ENCODE measurements at places on chromosomes 12 and 14.
A peak's percentile ranks its signal among the peaks of the same experiment; 100 is the strongest.

GRCh38 chr14:103000291-103000921 lies 56.9 kb downstream of the CDC42BPB start:
- no peaks in the 10 kb centered on the region for H3K4me1 ChIP-seq
- H3K27ac ChIP-seq: no peak overlapping the region
- no peak for DNase-seq
- no peaks in the 10 kb centered on the region for H3K36me3 ChIP-seq

DNA sequence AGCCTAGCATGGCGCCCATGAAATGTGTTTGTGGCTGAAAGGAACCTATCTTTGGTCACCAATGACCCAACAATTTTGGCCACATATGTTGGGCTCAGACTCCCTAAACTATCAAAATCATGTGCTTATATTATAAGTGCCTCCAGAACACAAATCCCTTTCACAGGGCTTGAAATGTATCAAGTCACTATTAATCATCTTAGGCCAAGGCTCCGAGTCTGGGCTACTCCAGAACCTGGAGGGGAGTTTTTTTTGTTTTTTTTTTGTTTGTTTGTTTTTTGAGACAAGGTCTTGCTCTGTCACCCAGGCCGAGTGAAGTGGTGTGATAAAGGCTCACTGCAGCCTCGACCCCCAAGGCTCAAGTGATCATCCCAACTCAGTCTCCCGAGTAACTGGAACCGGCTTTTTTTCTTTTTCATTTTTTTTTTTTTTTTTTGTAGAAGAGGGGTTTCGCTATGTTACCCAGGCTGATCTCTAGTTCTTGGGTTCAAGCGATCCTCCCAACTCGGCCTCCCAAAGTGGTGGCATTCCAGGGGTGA lies 989 bp upstream of the DRAM1 start:
- no peaks in the 10 kb centered on the region for H3K36me3 ChIP-seq
- peak overlapping the region; percentile 89 for H3K4me3 ChIP-seq
- H3K27ac ChIP-seq: peak overlapping the region; percentile 96
- H3K4me1 ChIP-seq: no peaks in the 10 kb centered on the region
- no peaks in the 10 kb centered on the region for H3K27me3 ChIP-seq
- DNase-seq: no peak

GRCh38 chr14:56358275-56358674 lies 221.3 kb upstream of the TMEM260 start:
- H3K27ac ChIP-seq: no peak overlapping the region
- no peaks in the 10 kb centered on the region for H3K36me3 ChIP-seq
- H3K4me1 ChIP-seq: no peaks in the 10 kb centered on the region
- no peaks in the 10 kb centered on the region for H3K27me3 ChIP-seq

GRCh38 chr14:99590746-99591555 lies 13.1 kb downstream of the CCDC85C start:
- H3K27me3 ChIP-seq: no peaks in the 10 kb centered on the region
- peaks cover 40% of the 10 kb centered on the region for H3K4me1 ChIP-seq
- no peak overlapping the region for H3K4me3 ChIP-seq
- H3K27ac ChIP-seq: peak overlapping the region; percentile 69
- peak; percentile 26 for DNase-seq

GRCh38 chr14:53569446-53569845 lies 387.2 kb downstream of the BMP4 start:
- no peaks in the 10 kb centered on the region for H3K4me1 ChIP-seq
- H3K27ac ChIP-seq: no peak overlapping the region
- H3K36me3 ChIP-seq: no peaks in the 10 kb centered on the region
- H3K27me3 ChIP-seq: no peaks in the 10 kb centered on the region
- no peak overlapping the region for H3K4me3 ChIP-seq

DNA sequence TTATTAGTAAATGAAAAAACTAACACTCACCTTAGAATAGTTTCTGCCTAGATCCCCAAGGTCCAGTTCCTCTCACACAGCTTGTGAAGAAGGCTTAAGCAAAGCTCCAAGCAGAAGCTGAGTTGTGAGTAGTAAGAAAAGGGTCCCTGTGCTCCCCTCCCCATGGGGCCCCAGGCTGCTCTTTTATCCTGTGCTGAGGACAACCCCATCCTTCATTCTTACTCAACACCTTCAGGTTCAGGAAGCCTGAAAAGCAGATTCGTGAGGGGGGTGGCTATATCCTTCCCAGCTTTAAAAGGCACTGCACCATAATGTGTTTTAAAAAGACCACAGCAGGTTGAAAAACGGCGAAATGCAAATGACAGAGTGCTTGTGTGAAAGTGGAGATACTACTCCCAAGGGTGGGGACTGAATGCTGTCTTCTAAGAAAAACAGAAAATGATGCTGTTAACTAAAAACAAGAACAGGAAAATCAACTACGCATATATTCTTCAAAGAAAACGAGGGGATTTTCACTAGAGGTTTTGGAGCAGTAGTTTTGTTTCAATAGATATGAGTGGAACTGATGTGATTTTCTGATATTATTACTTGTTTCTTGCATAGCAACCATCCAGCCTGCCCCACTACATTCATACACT lies 182.7 kb downstream of the KTN1 start:
- no peaks in the 10 kb centered on the region for H3K36me3 ChIP-seq
- DNase-seq: no peak
- no peaks in the 10 kb centered on the region for H3K4me1 ChIP-seq
- H3K4me3 ChIP-seq: no peak overlapping the region

GRCh38 chr12:42039176-42039575 lies 105.5 kb downstream of the GXYLT1 start:
- no peak overlapping the region for H3K4me3 ChIP-seq
- DNase-seq: no peak
- no peaks in the 10 kb centered on the region for H3K36me3 ChIP-seq
- H3K27me3 ChIP-seq: no peaks in the 10 kb centered on the region

GRCh38 chr12:57355734-57356133 lies 75.1 kb downstream of the R3HDM2 start:
- H3K27me3 ChIP-seq: no peaks in the 10 kb centered on the region
- H3K4me1 ChIP-seq: no peaks in the 10 kb centered on the region
- DNase-seq: no peak
- H3K4me3 ChIP-seq: no peak overlapping the region
- H3K36me3 ChIP-seq: no peaks in the 10 kb centered on the region

GRCh38 chr14:93113678-93114067 lies 2.1 kb downstream of the ITPK1 start:
- no peaks in the 10 kb centered on the region for H3K36me3 ChIP-seq
- no peaks in the 10 kb centered on the region for H3K4me1 ChIP-seq
- DNase-seq: no peak
- H3K4me3 ChIP-seq: peak overlapping the region; percentile 81
- H3K27me3 ChIP-seq: no peaks in the 10 kb centered on the region

- no peak overlapping the region for H3K27ac ChIP-seq
- H3K4me1 ChIP-seq: no peaks in the 10 kb centered on the region
- no peak for DNase-seq
- no peak overlapping the region for H3K4me3 ChIP-seq
- H3K36me3 ChIP-seq: no peaks in the 10 kb centered on the region
Measured at GRCh38 chr12:29230800-29231560, 81.9 kb downstream of the FAR2 start.

- no peak overlapping the region for H3K27ac ChIP-seq
- H3K27me3 ChIP-seq: no peaks in the 10 kb centered on the region
- no peaks in the 10 kb centered on the region for H3K36me3 ChIP-seq
- no peak overlapping the region for H3K4me3 ChIP-seq
- H3K4me1 ChIP-seq: no peaks in the 10 kb centered on the region
Measured at GRCh38 chr12:8446642-8447547, 8.9 kb upstream of the CLEC6A start.

DNA sequence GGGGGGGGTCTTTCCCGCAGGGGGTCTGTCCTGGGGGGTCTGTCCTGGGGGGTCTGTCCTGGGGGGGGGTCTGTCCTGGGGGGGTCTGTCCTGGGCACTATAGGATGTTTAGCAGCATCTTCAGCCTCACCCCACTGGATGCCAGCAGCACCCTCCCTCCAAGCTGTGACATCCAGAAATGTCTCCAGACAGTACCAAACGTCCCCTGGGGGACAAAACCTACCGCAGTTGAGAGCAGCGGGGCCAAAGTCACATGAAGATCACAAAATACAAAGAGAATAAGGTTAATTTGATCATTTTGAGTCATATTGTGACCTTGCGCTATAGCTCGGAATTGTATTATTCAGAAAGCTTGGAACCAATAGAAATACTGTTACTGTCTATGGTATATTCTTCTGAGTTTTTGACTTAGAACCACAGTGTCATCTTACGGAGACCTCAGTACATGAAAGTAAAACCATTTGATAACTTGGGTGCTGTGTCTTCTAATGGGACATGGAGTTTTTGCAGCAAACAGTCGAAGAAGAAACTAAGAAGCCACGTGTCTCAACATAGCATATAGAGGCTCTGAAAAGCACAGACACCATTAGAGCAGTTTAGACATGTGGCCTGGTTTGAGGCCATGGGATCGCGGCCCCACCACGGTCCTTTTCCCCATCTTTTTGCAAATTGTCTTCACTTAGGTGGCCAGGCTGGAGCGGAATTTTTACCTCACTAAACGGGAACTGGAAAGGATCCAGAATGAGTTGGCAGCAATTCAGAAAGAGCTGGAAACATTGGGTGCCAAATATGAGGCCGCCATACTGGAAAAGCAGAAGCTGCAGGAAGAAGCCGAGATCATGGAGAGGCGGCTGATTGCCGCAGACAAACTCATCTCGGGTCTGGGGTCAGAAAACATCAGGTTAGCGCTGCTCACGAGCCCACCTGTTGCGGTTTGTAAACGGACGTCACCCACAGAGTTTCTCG lies 59.9 kb downstream of the CCDC92 start:
- H3K36me3 ChIP-seq: no peaks in the 10 kb centered on the region
- no peaks in the 10 kb centered on the region for H3K4me1 ChIP-seq
- no peak for DNase-seq
- H3K4me3 ChIP-seq: no peak overlapping the region

DNA sequence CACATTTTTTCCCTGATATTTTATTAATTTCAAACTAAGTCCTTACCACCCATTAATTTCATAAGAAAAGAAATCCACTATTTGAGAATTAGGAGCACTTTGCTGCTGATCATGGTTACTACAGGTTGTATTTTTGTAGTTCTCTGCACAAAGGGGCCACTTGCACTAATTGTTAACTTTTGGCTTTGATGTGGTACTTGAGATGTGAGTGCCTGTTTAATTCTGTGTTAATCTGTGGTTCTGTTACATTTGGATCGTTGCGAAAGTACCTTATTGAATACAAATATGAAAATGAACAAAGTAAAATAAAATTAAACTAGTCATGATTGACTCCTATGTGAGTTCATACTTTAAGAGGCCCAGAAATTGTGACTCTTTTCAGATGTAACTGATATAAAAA lies 374.9 kb upstream of the RGS6 start:
- H3K27me3 ChIP-seq: no peaks in the 10 kb centered on the region
- no peak overlapping the region for H3K4me3 ChIP-seq
- no peaks in the 10 kb centered on the region for H3K36me3 ChIP-seq
- H3K4me1 ChIP-seq: no peaks in the 10 kb centered on the region

DNA sequence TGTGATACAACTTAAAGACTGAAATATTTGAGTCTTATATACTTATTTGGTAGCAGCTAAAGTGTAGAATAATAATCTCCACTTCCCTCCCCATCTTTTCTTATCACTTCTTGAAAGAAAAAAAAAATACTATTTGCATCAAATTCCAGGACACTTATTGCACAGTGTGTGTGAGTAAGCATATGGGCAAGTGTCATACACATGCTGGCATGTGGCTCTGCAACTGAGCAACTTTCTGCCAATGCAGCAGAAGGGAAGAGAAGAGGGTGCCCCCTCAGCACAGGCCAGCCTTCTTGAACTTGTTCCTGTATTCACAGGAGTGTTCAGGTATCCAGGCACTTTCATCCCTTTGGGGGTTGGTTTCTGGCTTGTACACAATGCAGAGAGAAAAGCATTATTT lies 145.8 kb downstream of the CPNE8 start:
- H3K36me3 ChIP-seq: no peaks in the 10 kb centered on the region
- H3K4me3 ChIP-seq: no peak overlapping the region
- no peak overlapping the region for H3K27ac ChIP-seq

- peak overlapping the region; percentile 38 for H3K27ac ChIP-seq
- H3K4me3 ChIP-seq: no peak overlapping the region
- DNase-seq: no peak
- H3K36me3 ChIP-seq: no peaks in the 10 kb centered on the region
- H3K4me1 ChIP-seq: peaks cover 10% of the 10 kb centered on the region
Measured at GRCh38 chr12:19885093-19885812, 446.0 kb downstream of the AEBP2 start.

DNA sequence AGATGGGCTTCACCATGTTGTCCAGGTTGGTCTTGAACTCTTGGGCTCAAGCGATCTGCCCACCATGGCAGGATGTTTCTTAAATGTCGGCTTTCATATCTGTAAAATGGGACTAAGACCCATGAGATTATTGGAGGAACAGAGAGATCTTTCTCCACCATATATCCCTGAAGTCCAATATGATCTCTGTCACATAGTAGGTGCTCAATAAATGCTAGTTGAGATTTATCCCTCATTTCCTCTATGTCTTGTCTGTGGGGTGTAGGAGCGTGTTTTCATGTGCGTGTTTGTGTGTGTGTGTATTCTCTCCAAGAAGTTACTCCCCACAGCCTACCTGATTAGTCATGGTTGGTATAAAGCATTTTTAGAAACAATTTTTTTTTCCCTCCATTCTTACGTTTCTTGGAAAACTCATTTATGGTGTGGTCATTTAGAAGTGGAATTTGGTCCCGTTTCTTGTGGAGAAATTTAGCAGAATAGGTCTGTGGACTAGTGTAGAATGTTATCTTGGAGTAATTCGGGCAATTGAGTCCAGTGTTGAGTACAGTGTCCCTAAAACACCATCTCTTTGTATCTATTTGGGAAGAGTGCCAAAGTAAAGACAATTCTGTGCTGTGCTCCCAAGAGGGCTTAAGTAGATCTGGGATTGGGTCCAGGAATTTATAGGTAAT lies 4.3 kb downstream of the STRAP start:
- no peaks in the 10 kb centered on the region for H3K4me1 ChIP-seq
- no peak overlapping the region for H3K4me3 ChIP-seq
- H3K27me3 ChIP-seq: no peaks in the 10 kb centered on the region
- no peak overlapping the region for H3K27ac ChIP-seq
- no peak for DNase-seq

- H3K27ac ChIP-seq: no peak overlapping the region
- H3K27me3 ChIP-seq: no peaks in the 10 kb centered on the region
- no peaks in the 10 kb centered on the region for H3K36me3 ChIP-seq
- no peaks in the 10 kb centered on the region for H3K4me1 ChIP-seq
- no peak for DNase-seq
Measured at GRCh38 chr12:94041850-94042249, 106.5 kb upstream of the PLXNC1 start.

GRCh38 chr12:126874427-126875026 lies 1392.4 kb upstream of the TMEM132C start:
- no peaks in the 10 kb centered on the region for H3K36me3 ChIP-seq
- H3K27ac ChIP-seq: no peak overlapping the region
- no peak overlapping the region for H3K4me3 ChIP-seq
- H3K4me1 ChIP-seq: no peaks in the 10 kb centered on the region

DNA sequence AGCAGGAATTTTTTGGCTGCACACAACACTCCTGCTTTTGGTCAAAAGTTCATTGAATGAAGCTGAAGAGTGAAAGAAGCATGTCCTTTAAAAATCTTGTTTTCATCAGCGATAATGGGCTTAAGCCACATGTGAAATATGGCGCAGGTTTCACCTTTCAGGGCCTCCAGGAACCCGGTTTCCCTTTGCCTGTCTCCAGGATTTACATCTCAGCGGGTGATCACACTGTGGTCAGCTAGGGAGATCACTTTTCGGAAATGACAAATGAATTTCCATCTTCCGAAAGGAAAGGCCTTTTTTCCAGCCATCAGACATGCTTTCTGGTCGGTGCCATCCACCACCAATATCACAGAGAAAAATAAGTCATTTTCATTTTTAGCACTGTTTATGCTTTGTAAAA lies 727.1 kb upstream of the TBX3 start:
- no peak for DNase-seq
- H3K27me3 ChIP-seq: no peaks in the 10 kb centered on the region
- H3K4me3 ChIP-seq: no peak overlapping the region
- no peaks in the 10 kb centered on the region for H3K4me1 ChIP-seq

All from uterus (tissue), 4 donors.